ENCODE measurements at places on chromosomes 16 and 17.

DNA sequence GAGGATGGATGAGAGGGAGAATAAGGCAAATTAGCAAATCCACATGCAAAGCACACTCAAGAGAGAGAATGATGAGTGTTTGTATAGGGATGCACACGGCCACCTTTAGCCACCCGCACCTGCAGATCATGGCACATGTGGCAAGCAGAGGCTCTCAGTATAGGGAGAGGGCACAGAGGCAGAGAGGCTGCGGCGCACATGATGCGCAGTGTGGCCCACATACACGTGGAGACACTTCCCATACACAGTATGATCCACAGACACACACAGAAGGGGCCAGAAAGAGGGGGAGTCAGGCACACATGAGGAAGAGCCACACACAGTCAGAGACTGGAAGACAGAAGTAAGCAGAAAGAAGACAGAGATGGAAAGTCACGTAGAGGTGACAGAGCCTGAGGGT is 6.5 kb upstream of the CHD3 start:
- DNase-seq = no peak

DNA sequence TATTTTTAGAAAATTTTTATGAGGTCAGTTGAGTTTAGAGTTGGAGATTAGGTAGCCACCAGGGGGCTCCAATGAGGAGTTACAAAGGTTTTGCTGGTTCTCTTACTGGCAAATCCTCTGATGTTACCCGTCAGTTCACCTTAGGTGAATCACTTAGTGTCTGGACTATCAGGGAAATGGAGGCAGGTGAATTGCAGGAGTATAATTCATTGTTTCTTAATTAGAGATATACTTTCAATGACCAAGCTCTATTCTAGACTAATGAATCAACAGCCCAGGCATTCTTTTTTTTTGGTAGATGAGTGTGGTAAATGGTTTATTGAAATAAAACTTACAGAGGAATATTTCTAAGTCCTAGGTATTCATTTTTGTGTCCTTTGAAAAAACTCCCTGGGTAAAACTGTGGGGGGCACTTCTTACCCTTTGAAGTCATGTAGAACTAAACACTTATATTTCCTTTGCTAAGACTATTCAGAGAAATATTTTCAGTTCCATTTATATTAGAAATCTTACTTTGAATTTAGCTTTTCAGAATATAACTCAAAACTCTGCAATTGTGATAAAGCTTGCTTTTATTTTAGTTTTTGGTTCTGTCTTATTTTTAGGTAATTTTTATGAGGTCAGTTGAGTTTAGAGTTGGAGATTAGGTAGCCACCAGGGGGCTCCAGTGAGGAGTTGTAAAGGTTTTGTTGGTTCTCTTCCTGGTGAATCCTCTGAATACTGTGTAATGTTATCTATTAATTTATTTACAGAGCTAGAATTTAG is 17.7 kb downstream of the PSMD11 start:
- peak; percentile 33 for DNase-seq

GRCh38 chr17:49438436-49439278 is 24.0 kb upstream of the PHB1 start:
- DNase-seq = no peak

DNA sequence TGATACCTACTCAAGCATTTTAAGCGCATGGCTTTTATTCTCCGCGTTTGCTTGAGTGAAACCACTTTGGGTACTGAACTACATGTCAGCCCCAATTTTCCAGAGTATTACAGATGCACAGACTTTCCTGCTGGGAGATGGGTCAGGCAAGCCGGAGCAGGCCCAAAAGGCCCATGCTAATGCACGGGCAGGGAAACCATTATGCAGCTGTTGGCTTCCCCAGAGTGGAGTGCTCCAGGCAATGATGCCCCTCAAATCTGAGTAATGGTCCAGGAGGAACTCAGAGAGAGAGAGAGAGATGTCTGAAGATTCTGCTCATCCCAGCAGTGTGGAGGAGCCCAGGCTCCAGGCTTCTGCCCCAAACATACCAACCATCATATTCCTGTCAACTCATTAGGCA is 80.2 kb downstream of the CDH11 start:
- no peak for DNase-seq

DNA sequence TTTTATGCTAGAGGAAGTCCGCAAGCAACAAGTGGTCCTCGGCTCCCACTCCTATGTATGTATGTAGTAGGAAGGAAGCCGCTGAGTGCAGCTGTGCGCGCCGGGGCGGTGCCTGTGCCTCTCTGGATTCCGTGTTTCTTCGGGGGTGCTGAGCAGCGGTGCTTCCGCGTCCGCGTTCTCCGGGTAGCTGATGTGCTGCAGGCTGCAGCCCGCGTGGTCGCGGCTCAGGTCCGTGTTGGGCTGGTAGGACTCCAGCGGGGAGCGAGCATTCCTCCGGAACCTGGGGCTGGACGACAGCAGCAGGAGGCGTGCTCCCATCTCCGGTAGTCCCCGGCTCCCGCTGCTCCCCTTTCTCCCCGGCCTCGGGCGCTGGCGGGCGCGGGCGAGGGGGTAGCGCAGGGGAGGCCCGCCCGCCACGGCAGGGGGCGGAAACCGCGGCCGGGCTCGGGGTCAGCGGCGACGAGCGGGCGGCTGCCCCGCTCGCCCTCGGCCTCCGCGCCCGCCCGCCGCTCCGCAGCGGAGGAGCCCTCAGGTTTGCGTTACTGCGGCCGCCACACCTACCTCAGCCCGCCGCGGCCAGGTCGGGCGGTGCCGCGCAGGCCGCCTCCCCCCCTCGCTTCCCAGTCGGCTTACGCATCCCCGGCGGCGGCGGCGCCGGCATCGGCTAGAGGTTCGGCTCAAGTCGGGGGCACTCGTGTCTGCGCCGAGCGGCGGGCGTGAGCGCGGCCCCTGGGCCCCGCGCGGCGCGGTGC is 487 bp downstream of the C17orf67 start:
- peak; percentile 55 for DNase-seq

GRCh38 chr17:45906927-45907622 is 12.7 kb downstream of the MAPT start:
- no peak for DNase-seq

DNA sequence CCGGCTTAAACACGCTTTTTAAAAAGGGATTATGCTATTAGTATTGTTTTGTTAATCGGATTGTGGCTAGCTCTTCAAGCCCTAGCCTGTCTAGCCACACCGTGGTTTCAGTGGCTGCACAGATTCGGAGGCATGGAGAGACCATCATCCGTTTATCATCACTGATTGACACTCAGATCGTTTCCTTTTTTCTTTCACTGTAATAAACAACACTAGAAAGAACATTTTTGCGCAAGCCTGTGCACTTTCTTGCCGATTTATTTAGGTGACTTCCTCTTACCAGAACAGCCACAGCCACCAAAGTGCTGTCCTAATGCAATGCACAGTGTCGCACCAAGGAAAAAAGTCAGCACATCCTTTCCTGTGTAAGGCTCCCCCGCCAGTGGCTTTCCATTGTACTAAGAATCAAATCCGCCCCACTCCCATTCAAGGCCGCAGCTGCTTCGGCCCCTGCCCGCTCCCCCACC is 78.2 kb downstream of the CRISPLD2 start:
- peak; percentile 98 for DNase-seq

DNA sequence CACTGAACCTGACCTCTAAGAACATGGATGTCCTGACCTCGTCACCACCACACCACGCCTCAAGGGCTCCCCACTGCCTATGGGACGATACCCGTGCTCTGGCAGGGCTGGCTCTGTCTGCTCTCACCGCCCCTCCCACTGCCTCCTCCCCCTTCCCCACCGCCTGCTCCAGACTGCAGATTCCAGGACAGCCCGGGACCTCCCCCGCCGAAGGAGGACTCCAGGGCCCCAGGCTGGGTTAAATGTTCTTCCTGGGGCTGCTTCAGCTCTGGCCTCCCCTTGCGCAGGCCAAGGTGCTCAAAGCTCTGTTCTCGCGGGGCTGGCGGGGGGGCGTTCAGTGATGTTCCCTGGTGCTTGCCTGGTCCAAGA is 3.1 kb downstream of the NPW start:
- no peak for DNase-seq

DNA sequence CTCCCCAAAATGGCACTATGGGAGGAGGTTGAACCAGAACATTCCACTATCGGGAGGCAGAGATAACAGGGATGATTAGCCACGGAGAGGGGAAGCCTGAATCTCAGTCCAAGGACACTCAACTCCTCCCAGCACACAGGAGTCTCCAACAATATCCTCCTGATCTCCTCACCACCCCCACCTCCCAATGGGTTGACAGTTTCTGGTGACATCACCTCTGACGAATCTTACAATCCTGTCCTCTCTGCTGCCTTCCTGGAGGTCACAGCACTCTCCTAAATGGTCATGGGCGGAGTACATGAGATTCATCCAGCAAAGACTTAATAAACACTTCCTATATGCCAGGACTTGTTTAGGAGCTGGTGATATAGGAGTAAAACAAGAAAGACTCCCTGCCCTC is 80.9 kb downstream of the SLC6A2 start:
- no peak for DNase-seq

DNA sequence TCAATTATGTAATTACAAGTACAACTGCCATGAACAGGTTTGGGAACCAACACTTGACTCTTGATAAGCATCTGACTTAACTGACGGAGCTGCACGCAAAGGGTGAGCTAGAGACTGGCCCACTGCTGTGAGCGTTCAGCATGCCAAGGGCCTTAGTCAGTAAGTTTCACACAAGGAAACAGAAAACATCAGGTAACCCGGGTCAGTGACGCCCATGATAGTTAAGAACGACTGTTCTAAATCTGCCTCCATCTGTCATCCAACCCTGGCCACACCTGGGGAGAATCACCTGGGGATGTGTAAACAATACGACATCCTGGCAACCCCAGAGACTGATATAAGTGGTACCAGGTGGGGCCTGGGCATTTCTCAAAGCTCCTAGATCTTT is 12.3 kb downstream of the SMIM5 start:
- no peak for DNase-seq

DNA sequence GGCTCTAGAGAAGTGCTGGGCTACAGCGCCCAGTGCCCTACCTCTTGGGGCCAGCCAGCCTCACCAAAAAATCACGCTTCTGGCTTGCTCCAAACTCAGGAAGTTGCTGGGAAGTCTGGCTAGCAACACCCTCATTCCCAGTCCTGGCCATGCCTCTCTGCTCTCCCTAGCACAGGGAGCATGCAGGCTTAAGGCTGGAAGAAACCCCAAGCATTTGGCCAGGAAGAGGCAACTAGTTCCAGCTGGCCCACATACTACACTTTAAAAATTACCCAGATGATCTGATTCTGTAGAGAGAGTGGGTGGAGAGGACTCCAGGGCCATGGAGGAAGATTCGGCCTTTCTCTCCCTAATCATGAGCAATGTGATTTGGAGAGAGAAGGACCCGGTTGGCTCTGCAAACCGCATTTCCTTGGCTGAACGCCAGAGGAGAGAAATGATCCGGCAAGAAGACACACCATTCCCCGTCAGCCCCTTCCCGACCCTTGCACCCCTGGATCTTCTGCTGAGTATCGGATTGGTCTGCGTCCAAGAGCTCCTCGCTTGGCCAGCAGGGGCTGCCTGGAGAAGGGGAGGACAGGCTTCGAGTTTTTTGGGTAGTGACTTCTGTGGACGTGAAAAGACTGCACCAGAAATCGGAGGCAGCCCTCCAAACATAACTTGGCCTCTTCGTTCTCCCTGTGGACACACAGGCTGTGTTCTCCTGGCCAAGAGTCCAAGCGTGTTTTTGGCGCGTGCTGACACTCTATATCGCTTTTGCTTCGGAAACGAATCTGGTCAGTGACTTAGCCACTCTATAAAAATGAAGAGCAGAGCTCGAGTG is 406.3 kb downstream of the WWOX start:
- DNase-seq = no peak

GRCh38 chr16:20303012-20303411 is 24.3 kb downstream of the GP2 start:
- no peak for DNase-seq

DNA sequence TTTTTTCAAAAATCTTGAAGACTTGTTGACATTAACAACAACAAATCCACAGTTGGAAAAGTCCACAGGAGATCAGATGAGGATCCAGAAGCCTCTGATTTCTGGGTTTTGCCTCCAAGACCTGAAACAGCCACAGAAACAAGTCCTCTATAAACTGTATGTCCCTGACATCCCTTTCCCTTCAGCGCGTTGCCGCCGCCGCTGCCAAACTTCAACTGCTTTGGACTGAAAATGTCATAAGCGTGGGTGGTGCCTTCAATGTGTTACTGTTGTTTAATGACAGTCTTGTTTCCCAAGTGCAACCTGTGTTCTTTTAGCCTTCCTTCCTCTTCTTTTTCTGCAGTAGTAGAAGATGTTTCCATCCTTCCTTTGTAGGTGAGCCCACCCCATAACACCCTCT is 334.9 kb downstream of the SHISA9 start:
- no peak for DNase-seq

- peak; percentile 55 for DNase-seq
These were observed 6.9 kb upstream of the PIRT start for GRCh38 chr17:10844621-10845387.

GRCh38 chr16:49704586-49705155 is 151.2 kb downstream of the ZNF423 start:
- DNase-seq = no peak

DNA sequence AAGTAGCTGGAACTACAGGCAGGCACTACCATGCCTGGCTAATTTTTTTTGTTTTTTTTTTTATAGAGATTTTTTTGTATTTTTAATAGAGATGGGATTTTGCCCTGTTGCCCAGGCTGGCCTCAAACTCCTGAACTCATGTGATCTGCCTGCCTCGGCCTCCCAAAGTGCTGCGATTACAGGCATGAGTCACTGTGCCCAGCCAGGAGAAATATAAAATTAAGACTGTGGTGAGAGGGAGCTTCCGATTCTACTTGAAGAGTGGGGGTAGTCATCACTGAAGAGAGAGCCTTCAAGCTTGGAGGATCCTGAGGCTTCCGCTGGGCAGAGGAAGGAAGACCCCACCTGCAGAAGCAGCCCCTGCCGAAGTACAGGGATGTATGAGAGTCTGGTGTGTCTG is 34.4 kb upstream of the RGS9 start:
- no peak for DNase-seq

- no peak for DNase-seq
These were observed 28.2 kb downstream of the NEUROD2 start for GRCh38 chr17:39579318-39580081.

DNA sequence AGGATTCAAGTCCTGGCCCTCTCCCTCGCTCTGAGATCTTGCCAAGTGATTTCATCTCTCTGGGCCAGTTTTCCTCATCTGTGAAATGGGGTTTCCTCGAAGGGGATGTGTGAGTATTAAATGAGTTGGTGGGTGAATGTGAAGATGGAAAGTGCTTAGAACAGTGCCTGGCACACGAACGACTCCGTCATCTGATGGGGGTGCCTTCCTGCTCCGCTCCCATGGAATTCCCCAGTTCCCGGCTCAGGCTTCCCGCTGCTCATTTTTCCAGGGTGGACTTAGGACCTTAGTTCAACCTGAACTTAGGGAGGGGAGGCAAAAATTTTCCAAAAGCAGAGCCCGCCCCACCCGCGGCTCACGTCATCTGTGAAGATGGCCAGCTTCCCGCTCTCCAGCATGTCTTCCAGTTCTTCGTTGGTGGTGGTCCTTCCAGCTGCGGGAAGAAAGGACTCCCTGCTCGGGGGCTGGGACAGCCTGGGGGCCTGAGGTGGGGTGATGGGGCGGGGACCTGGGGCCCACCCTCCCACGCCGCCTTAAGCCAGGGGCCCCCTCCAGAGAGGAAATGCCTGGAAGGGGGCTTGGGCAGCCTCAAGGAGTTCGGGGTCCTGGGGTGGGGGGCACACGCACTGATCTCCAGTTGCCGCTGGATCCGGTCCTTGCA is 11.4 kb downstream of the HSD3B7 start:
- no peak for DNase-seq

Measured in inflammatory macrophage treated with lipopolysaccharide for 1 hour (primary cell).